ENCODE measurements at places on chromosomes 1 and 21. TPM values are rescaled to one million over a fixed set of nuclear protein-coding genes. Genes with fewer than 3 reads are reported as not detected.
A peak's percentile ranks its signal among the peaks of the same experiment; 100 is the strongest.

- peak; percentile 4 for DNase-seq
These were observed 2.5 kb downstream of the PRKACB start for GRCh38 chr1:84146411-84147032.

AZIN2 gene
- 7.8 TPM for total RNA-seq

GRCh38 chr1:224696891-224697765, 81.0 kb downstream of the CNIH3 start:
- DNase-seq = no peak

OR2T33 gene
- total RNA-seq = not detected

ETV3L gene
- not detected for total RNA-seq

DNA sequence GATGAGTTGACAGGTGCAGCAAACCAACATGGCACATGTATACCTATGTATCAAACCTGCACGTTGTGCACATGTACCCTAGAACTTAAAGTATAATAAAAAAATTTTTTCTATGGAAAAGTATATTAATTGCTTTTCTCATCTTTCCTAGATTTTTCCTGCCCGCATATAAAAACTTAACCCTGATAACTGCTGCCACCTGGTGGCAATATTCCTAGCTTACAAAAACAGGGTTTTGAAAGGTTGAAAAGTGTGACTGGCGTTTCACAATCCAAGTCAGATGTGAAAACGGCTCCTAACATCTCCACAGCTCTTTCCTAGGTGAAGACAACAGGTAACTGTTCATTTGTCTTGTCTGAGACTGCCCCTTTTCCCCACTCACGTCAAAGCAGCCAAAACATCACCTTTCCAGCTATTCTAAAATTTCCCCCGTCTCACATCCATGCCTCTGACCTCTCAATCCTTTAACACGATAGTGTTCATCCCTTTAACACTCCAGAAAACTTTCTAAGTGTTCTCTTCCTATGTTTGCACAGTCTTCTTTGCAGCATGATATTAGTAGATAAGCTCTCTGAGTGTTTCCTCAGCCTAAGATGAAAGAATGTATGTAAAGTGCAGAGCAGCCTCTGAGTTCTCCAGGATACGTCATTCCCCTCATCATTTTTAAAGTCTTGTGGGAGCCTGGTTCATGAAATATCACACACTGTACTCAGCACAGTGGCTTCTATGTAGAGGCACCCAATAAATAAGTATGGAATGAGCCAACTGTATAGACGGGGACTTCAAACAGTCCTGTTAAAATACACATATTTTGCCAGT, 27.5 kb downstream of the OVGP1 start:
- peak; percentile 33 for DNase-seq

DNA sequence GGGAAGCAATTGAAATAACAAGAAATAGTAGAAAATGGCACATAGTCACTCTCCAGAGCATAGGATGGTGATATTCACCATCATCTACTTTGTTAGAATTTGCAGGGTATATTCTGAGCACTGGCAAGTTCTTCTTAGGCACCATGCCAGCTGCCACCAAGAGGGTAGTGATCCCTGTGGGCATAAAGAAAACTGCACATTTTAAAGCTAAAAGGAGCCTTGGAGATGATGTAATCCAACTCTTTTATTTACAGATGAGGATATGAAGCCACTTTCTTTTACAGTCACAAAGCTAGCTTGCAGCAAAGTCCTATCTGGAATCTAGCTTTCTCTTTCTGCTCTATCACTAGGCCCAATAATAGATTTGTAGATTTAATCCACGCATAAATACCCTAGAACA, 69.0 kb downstream of the PTGER3 start:
- no peak for DNase-seq

DNA sequence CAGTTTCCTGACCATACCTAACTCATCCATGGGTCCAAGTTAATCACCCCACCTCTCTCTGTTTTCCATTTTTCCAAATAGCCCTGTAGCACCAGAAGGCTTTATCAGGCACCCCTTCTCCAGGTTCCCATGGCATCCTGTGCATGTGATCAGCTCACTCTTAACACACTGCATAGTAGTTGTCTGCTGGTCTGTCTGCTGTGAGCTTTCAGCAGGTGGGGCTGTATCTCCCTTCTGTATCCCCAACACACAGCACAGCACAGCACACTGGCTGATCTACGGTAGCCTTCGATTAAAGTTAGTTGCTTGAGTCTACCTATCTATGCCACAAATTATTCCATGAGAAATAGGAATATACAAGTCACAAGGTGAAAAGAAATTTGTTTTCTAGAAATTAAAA, 54.3 kb upstream of the C1orf198 start:
- DNase-seq = no peak

OR2L8 gene
- total RNA-seq = not detected

GPR25 gene
- not detected for total RNA-seq

DNA sequence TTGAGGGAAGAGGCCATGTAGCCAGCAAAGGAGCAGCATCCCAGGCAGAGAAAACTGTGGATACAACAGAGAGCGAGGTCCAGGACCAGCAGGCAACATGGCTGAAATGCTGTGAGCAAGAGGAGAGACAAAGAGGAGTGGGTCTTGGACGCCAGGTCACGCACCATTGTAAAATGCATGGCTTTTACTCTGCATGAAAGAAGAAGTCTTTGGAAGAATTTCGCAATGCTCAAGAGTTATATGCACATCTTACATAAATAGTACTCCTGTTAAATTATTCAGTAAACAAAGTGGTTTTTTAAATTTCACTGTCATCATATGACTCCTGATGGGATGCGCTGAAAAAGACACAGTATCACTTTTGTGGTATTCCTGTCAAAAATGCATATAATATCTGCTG, 3.5 kb downstream of the CD244 start:
- no peak for DNase-seq

LRRC3 gene
- total RNA-seq = not detected

- DNase-seq = no peak
These were observed 20.7 kb downstream of the PPP1R15B start for GRCh38 chr1:204390751-204391466.

GRCh38 chr21:44483288-44484237, 28.3 kb downstream of the LRRC3 start:
- DNase-seq = no peak

SPATA45 gene
- not detected for total RNA-seq

WNT3A gene
- 0.49 TPM for total RNA-seq

GRCh38 chr1:153608742-153609584, 4.0 kb downstream of the S100A16 start:
- peak; percentile 86 for DNase-seq

- DNase-seq = no peak
These were observed 236.9 kb downstream of the RPS6KC1 start for GRCh38 chr1:213287987-213288386.

F13B gene
- total RNA-seq = not detected

GRCh38 chr1:147046189-147046862, 108.2 kb downstream of the NBPF12 start:
- no peak for DNase-seq

FBXO2 gene
- 3.9 TPM for total RNA-seq

- DNase-seq = no peak
These were observed 65.4 kb downstream of the HSPA13 start for GRCh38 chr21:14317507-14317906.

DNA sequence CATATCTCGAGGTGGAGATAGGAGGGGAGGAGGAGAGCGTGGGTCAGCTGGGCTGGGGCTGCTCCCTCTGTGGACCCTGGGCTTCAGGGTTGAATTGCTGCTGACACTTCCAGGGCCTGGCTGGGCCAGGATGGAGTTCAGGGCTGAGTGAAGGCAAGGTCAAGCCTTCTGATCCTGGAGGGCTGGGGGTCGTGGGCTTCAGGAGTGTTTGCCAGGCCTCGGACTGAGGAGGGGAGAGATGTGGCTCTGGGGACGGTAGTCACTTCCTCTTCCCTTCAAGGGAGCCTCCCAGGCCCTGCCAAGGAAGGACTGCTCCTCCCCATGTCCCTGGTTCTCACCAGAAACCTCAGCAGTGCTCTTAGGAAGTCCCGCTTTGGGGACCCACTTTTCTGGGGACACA, 12.1 kb upstream of the FAM131C start:
- DNase-seq = no peak

DNA sequence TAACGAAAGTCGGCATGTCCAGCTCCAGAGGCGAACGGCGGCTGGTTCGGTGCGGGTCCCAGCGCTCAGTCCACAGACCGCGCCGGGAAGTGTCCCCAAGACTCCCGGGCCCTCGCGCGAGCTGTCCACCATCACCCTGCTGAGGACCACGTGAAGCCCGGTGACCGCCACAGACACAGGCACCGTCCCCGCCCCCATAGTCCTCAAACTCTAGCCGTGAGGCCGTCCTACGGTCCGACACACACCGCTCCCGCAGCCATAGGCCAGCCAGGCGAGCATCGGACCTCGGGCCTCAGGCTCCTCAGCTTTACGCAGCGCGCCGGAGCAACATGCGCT, 535 bp downstream of the SETD4 start:
- no peak for DNase-seq

Data from Caki2 (cell line).